ENCODE measurements at places on chromosomes 11 and 22.

- no peak for DNase-seq
Measured at GRCh38 chr11:18204771-18205170, 31.8 kb downstream of the SAA4 start.

DNA sequence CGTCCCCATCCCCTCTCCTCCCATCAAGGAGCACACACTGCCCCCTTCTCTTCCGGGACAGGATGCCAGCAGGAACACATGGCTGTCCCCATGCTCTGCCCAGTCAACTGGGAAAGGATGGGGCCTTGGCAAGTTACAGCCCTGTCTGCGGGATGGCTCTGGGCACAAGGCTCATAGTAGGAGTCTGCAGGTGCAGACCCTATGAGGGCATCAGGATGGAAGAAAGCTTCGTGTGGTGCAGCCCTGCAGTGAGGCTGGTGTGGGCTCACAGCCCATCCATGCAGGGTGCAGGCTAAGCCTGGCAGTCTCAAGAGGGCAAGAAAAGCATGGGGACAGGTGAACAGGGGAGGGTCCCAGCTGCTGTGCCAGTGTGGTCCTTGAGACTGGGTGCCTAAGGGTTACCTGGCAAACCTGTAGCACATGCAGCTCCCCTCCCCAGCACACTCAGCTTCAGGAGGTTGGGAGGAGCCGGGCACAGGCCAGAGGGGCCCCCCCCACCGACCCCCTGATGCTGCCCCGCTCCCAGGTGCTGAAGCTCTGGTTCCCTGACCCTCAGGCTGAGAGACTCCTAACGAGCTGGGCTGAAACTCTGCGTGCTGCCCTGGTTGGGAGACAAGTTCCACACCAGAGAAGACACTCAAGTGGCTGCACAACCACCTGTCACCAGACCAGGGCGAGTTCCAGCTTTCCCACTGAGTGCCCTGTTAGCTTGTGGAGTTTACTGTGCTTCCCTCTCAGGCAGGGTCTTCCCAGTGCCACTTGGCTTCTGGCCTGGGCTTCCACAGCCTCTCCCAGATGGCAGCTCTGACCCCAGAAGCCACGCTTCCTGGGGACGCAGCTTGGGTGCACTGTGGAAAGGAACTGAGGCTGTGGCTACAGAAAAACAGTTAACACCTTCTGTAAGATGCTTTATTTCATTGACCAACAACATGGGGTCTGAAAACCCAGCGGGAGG, 3.3 kb upstream of the SCARF2 start:
- DNase-seq: no peak

DNA sequence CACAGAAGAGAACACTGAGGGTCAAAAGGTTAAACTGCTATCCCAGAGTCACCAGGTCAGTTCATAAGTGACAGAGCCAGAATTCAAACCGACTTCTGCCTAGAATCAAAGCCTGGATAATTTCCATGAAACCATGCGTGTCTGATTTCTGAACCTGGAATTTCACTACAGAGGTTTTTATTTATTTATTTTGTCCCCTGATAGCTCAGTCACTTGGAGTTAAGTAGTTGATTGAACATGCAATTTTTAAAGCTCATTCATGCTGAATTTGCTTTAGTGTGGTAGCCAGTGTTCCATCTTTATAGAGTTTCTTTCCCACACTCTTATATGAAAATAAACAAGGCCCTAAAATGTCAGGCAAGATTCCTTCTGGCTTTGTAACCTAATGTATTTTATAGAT, 93.2 kb downstream of the NAV2 start:
- peak; percentile 10 for DNase-seq

GRCh38 chr11:23730307-23730998, 766.4 kb upstream of the LUZP2 start:
- no peak for DNase-seq

GRCh38 chr22:27299181-27300085, 502.1 kb downstream of the MN1 start:
- peak; percentile 78 for DNase-seq

GRCh38 chr11:123328281-123328867, 101.7 kb upstream of the GRAMD1B start:
- no peak for DNase-seq

- no peak for DNase-seq
Measured at GRCh38 chr11:68214173-68215086, 1.3 kb upstream of the KMT5B start.

DNA sequence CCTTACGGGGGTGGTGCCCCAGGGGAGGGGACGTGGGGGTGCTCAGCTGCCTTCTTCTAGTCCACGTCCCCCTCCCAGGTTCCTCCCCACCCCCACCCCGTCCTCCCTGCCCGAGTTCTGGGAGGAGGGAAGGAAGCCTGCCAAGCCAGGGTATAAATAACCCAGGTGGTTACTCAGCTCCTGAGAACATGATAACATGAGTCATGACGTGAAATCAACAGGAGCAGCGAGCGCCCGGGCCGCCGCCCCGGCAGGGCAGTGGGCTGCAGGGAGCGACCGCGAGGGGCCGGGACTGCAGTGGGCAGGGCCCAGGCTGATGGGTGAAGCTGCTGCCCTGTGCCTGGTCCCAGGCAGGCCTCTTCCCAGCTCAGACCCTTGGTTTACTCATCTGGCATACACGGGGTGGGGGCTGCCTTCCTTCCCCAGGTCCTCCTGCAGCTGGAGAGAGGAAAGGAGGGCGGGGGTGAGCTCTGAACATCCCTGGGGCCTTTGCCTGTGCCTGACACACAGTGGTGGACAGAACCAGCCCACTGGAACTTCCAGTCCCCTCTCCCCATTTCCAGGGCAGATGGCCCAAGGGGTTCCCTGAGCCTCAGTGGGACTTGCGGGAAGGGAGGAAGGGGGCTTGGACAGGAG, 8.8 kb upstream of the PDGFB start:
- peak; percentile 92 for DNase-seq

DNA sequence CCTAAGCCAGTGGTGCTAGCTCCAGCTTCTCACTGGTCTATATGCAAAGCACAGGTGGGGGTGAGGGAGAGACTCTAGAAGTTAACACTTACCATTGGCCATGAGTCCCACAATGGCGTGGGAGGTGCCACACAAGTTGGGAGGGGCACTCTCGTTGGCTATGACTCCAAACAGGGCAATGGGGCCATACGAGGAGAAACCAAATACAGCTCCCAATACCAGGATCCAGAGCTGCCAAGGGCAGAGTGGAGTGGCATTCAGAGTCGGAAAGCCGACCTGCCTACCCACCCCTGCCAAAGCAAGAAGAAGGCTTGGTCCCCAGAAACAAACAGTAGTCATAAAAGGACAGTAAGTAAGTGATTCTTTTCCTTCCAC, 5.6 kb downstream of the SLC37A4 start:
- no peak for DNase-seq

- DNase-seq: peak; percentile 57
Measured at GRCh38 chr22:35539910-35540594, 579 bp upstream of the RASD2 start.

DNA sequence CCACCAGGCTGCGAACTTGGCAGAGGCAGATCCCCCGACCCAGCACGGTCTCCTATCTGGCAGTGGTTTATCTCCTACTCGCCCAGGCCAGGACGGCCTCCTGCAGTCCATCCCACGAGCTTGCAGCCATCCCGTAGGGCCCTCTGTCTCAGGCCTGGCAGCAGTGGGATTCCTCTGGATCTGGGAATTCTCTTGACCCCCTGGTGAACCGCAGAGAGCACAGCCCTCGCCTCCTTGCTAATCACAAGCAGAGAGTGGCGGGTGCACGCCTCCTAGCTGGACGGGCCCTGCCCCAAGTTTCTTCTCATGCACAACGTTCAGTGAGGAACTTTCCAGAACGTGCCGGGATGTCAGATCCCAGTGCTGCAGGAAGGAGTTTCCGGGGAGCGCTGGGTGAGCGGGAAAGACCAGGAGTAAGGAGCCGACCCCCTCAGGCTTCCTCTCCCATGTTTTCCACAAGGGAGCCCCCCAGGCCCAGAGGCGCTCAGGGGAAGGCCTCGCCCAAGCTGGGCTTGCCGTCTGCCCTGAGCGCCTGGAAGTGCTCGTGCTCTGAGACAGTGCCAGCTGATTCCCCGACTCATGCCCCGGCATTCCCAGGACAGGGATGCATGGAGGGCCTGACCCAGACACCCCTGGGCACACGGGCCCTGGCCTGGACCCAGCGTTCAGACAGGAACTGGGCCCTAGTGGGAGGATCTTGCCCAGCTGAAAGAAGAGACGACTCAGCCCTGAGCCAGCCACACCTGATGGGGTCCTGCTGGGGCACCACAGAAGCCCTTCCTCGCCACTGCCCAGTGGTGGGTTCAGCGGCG, 24.6 kb downstream of the IGF2 start:
- no peak for DNase-seq

DNA sequence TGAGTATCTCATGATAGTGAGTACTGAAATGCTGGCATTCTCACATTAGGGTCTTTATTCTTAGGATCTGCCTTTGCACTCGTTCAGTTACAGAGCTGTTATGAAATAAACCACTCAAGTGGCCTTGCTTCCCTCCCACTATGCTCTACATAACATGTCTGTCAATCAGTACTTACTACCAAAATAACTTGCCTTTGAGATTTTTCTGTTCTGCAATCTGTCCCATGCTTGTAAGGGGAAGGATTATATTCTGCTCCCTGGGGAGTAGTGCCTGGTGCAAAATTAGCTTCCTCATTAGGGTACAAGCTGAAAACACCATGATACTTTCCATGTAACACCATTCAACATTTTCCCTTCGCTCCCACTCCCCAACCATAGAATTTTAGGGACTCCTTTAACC, 1.9 kb upstream of the GRAP2 start:
- no peak for DNase-seq

GRCh38 chr11:88827018-88827676, 238.6 kb downstream of the GRM5 start:
- DNase-seq: peak; percentile 7

- DNase-seq: no peak
Measured at GRCh38 chr11:14813516-14813915, 78.5 kb downstream of the CYP2R1 start.

GRCh38 chr11:28049338-28050216, 58.4 kb downstream of the KIF18A start:
- DNase-seq: peak; percentile 84

DNA sequence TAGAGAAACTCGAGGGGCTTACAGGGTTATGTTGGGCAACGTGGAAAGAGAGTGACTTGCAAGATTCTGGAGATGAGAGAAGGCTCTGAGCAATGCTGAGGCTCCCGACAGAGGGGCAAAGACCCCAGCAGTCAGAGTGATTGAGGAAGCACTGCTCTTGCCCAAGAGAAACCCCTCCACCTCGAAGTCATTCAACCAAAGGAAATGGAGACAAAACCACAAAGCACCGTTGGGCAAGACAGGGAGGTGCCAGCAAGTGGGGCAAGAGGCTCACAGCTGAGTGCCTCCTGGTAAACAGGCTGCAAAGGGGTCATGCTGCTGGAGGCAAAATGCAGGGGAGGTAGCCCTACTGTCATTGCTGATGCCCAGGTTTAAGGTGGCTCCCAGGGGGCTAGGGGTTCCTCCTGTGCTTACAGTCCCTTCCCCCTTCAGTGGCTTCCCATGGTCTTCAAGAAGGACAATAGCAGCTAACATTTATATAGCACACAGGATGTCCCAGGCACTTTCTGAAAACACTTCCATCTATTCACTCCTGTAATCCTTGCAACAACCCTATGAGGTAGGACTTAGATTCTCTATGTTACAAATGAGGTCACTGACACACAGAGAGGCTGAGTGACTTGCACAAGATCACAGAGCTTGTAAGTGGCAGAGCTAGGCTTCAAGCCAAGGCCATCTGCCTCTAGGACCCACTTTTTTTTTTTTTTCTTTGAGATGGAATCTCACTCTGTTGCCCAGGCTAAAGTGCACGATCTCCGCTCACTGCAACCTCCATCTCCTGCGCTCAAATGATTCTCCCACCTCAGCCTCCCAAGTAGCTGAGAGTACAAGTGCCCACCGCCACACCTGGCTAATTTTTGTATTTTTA, 18.1 kb upstream of the MYH9 start:
- no peak for DNase-seq

DNA sequence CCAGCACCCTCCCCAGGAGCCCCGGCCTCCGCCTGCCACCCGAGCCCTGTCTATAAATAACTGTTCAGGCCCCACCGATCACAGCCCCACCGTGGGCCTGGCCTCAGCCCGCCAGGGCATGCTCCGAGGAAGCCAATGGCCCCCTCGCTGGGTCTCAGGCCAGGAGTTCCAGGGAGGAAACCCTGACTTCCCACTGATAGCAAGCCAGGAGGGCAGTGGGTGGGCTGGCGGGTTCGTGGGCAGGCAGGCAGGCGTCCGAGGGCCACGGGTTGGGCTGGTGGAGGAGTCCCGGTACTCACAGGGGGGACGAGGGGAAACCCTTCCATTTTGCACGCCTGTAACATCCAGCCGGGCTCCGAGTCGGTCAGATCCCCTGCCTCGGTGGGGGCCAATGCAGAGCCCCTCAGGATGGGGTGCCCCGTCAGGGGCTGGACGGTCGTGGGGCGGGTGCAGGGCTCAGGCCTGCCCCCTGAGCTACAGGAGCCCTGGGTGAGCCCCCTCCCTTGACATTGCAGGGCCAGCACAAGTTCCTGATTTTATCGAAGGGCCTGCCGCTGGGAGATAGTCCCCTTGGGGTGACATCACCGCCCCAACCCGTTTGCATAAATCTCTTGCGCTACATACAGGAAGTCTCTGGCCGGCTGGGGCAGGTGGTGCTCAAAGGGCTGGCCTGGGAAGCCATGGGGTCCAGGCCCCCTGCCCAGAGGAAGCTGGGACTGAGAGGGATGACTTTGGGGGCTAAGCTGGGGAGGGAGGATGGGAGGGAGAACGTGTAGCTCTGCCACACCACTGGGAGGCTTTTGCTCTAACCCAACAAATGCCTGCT, at the start of gene SPI1:
SPI1 (minus strand) TSS at position 538 of the 826 bp plus-strand sequence; CDS start at position 344, 194 bp downstream.
- no peak for DNase-seq

DNA sequence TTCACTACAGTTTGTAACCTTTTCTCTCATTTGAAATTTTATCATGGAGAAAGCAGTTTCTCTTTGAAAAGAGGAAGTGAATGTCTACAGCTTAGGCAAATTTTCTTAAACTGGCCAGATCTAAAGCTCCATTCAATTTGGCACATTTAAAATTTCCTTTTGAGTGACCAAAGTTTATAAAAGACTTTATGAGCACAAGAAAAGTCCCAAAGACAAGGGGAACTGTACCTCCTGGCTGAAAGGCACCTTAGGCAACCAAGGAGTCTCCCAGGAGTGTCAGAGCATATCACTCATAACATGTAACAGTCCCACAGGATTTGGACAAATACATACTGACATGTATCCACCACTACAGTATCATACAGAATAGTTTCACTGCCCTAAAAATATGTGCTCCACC, 41.3 kb downstream of the NARS2 start:
- DNase-seq: no peak

GRCh38 chr11:2089536-2090165, 49.5 kb downstream of the IGF2 start:
- DNase-seq: peak; percentile 42

GRCh38 chr11:18743900-18744514, 18.0 kb upstream of the IGSF22 start:
- DNase-seq: no peak

GRCh38 chr11:91350931-91351330, 873.7 kb upstream of the FAT3 start:
- no peak for DNase-seq

GRCh38 chr11:78654071-78654470, 79.4 kb upstream of the NARS2 start:
- no peak for DNase-seq
